ENCODE measurements at places on chromosomes 11 and 22. TPM values are rescaled to one million over a fixed set of nuclear protein-coding genes. Genes with fewer than 3 reads are reported as not detected.

Gene GAB4
- 0.28 TPM for total RNA-seq

Gene MS4A15
- not detected for total RNA-seq

Gene RFPL2
- 0.16 TPM for total RNA-seq

Gene CECR2
- 0.58 TPM for total RNA-seq

Gene ME3
- 4.3 TPM for total RNA-seq

Gene FAM180B
- 0.20 TPM for total RNA-seq

Gene SCGB1C1
- not detected for total RNA-seq

Gene C11orf52
- total RNA-seq = not detected

Gene DGAT2
- 0.73 TPM for total RNA-seq

Gene GRAMD4
- total RNA-seq = 23.9 TPM

Gene TSGA10IP
- total RNA-seq = not detected

Gene E2F8
- 0.25 TPM for total RNA-seq

Gene TAGLN
- total RNA-seq = 13.4 TPM

Gene PPP6R3
- total RNA-seq = 147 TPM

Gene MOV10L1
- not detected for total RNA-seq

Gene ADAMTS15
- 0.06 TPM for total RNA-seq

Gene PATE2
- not detected for total RNA-seq

Gene SYCE3
- not detected for total RNA-seq

Gene OR52H1
- total RNA-seq = not detected

Gene RHOG
- total RNA-seq = 107 TPM

Gene MRGPRF
- total RNA-seq = not detected

Gene TMEM191C
- 5.4 TPM for total RNA-seq

Gene IL17REL
- not detected for total RNA-seq

Gene AAMDC
- total RNA-seq = 6.8 TPM

Gene ZNF280A
- not detected for total RNA-seq

Gene SEPTIN5
- 1.2 TPM for total RNA-seq

Gene C22orf15
- total RNA-seq = 2.0 TPM

Gene OR10W1
- not detected for total RNA-seq

Gene LDHAL6A
- not detected for total RNA-seq
